ENCODE measurements at places on chromosomes 3 and 15.

DNA sequence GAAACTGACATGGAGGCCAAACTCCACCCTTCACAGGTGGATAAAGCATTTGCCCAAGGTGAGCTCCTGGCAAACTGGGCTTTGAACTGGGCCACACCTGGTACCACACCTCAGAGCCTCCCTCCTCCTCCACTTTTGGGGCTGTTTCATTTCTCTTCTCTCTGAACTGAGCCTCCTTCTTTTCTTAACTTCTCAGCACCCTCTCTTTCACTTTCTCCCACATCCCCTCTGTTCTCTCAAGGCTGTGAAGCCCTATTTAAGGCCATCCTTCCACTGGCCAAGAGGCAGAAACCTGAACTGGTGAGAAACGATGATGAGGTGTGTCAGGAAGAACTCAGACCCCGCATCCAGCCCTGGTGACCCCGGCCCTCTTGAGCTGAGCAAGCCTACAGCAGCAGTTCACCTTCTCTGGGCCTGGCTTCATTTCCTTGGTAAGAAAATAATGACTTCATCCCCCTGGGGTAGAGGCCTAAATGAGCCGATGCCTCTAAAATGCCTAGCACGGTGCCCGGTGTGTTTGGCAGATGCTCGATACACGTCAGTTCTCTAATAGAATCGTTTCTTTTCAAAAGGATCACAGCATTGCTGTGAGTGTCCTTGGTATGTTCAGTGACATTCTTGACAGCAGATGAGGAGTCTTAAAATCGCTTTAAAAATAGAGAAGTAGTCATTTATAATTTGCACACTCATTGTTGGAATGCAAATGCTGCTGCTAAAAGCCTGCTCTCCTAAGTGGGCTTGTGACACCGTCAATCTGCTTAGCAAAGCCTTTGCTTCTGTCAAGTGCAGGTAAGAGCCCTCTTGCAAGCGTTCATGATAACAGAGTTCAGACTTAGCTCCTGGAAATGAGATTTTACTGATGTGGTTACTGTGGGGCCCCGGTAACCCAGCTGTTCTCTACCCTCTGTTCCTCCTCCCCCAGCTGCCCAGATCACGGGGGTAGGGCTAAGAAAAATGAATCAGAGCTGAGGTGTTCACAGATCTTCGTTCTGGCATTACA lies 97.7 kb upstream of the ATP2B2 start:
- peak; percentile 79 for DNase-seq
- peak overlapping the region; percentile 75 for H3K27ac ChIP-seq
- no peaks in the 10 kb centered on the region for H3K36me3 ChIP-seq
- H3K4me3 ChIP-seq = no peak overlapping the region
- H3K27me3 ChIP-seq = peaks cover 25% of the 10 kb centered on the region

DNA sequence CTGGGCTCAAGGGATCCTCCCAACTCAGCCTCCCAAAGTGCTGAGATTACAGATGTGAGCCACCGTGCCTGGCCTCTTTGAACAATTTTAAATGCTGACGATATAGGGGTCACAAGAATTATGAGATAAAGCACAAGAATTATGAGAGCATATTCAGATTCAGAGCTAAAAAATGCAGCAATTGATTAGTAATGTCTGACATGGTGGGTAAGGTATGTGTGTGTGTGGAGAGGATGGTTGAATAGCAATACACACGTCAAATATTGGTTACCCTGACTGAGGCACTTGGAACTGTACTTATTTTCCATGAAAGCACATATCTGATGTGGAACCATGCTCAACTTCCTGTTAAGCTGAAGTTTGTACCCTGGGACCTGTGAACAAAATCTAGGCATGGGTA lies 115.6 kb downstream of the EOMES start:
- DNase-seq = no peak
- H3K27me3 ChIP-seq = no peaks in the 10 kb centered on the region
- H3K4me3 ChIP-seq = no peak overlapping the region
- no peaks in the 10 kb centered on the region for H3K4me1 ChIP-seq
- H3K27ac ChIP-seq = no peak overlapping the region
- peaks cover 9% of the 10 kb centered on the region for H3K36me3 ChIP-seq

DNA sequence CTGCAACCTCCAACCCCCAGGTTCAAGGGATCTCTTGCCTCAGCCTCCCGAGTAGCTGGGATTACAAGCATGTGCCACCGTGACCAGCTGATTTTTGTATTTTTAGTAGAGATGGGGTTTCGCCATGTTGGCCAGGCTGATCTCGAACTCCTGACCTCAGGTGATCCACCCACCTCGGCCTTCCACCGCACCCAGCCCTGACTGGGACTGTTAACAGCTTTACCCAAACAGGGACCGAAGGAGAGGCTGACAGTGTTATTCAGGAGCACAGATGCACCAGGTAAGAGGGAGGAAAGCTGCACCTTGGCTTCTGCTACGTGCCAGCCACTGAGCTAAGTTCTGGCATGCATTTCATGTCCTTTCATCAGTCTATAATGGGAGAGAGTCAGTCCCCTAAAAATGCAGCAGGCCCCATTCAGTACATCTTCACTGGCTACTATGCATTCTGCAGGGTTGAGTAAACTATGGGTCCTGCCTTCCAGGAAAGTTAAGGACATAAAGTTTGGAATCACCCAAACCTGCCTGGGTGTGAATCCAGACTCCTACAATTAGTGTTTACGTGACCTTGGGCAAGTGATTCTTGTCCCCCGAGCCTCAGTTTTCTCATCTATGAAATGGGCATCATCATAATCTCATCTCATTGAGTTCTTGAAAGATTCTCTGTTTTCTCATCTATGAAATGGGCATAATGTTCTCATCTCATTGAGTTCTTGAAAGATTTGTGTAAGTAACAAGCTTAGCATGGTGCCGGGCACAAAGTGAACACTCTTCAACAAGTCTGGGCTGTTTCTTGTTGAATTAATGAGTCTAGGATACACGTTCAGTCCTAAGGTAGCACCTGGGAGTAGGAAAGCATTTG lies 82.2 kb downstream of the CPN2 start:
- DNase-seq = no peak
- H3K27ac ChIP-seq = no peak overlapping the region
- H3K27me3 ChIP-seq = peaks cover 26% of the 10 kb centered on the region
- no peaks in the 10 kb centered on the region for H3K36me3 ChIP-seq
- peaks cover 19% of the 10 kb centered on the region for H3K4me1 ChIP-seq
- H3K4me3 ChIP-seq = no peak overlapping the region

DNA sequence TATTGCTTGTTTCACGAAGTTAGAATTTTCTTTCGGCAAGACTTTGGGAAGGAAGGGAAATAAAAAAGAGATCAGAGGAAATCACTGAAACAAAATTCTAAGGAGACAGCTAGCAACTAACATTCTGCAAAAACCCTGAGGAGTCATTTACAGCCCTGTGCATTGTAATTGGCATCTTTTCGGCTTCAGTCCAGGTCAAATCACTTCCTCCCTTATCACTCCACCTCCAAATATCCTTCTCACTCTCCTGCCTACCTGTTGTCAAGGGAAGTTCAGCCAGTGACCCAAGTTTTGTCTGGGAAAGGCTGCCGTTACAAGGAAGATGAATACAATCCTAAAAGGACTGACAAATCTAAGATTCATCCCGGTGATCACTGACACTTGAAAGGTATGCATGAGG lies 39.6 kb downstream of the MDFIC2 start:
- H3K27me3 ChIP-seq = no peaks in the 10 kb centered on the region
- no peak for DNase-seq
- H3K4me1 ChIP-seq = no peaks in the 10 kb centered on the region
- no peak overlapping the region for H3K27ac ChIP-seq

DNA sequence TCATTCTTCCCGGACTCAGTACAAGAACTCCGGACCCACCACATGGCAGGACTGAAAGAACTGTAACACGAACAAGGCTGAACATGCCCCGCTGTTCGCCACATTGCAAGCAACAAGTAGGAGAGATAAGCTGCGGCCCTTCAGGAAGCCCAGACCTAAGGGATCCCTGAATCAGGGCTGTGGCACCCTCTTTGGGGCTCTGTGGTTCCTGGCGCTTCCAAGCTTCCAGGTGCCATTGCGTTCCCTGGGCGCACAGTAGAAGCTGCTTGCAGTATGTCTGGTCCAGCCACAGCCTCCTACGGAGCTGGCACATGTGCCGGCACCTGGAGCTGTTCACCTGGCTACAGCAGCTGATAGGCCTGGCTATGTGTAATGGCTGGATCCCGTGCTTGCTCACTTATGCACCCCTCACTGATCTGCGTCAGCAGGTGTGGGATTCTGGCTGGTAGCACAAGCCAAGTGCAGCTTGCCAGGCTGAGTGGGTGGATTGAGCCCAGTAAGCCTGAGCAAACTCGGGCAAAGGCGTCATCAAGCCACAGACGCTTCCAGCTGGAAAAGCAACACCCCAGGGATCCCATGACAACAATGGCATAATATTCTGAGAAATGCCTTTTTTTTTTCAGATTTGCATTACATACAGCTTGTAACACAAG lies 748.6 kb upstream of the GBE1 start:
- DNase-seq = no peak
- no peak overlapping the region for H3K27ac ChIP-seq
- H3K4me3 ChIP-seq = no peak overlapping the region
- no peaks in the 10 kb centered on the region for H3K27me3 ChIP-seq
- no peaks in the 10 kb centered on the region for H3K4me1 ChIP-seq
- H3K36me3 ChIP-seq = no peaks in the 10 kb centered on the region

- DNase-seq = no peak
- H3K27me3 ChIP-seq = no peaks in the 10 kb centered on the region
- H3K4me3 ChIP-seq = no peak overlapping the region
- H3K36me3 ChIP-seq = no peaks in the 10 kb centered on the region
Observed at GRCh38 chr15:89946681-89947299, 34.0 kb upstream of the ARPIN start.

DNA sequence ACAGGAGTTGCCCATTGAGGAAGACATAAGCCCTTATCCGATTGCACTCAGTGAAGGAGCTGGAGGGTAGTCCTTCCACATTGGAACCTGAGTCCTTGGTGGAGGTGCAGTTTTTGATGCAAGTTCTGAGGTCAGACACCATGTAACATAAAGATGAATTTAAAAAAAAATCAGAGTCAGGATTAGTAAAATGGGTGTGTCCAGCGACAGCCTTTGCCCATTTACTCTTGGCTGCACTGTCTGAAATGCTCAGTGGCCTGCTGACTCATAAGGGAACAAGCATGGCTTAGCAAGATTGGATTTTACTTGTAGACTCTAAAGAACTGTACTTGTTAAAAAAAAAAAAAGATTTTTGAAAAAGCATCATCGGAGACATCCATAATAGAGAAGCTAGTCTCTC lies 241.1 kb upstream of the TOPAZ1 start:
- H3K27me3 ChIP-seq = peaks cover 79% of the 10 kb centered on the region
- H3K4me1 ChIP-seq = peaks cover 31% of the 10 kb centered on the region
- H3K36me3 ChIP-seq = peaks cover 3% of the 10 kb centered on the region
- no peak overlapping the region for H3K27ac ChIP-seq
- DNase-seq = no peak

- peaks cover 1% of the 10 kb centered on the region for H3K36me3 ChIP-seq
- peaks cover 22% of the 10 kb centered on the region for H3K4me1 ChIP-seq
- no peak for DNase-seq
- peaks cover 6% of the 10 kb centered on the region for H3K27me3 ChIP-seq
- H3K4me3 ChIP-seq = no peak overlapping the region
- H3K27ac ChIP-seq = no peak overlapping the region
Observed at GRCh38 chr15:81052046-81052445, 51.3 kb downstream of the TLNRD1 start.

DNA sequence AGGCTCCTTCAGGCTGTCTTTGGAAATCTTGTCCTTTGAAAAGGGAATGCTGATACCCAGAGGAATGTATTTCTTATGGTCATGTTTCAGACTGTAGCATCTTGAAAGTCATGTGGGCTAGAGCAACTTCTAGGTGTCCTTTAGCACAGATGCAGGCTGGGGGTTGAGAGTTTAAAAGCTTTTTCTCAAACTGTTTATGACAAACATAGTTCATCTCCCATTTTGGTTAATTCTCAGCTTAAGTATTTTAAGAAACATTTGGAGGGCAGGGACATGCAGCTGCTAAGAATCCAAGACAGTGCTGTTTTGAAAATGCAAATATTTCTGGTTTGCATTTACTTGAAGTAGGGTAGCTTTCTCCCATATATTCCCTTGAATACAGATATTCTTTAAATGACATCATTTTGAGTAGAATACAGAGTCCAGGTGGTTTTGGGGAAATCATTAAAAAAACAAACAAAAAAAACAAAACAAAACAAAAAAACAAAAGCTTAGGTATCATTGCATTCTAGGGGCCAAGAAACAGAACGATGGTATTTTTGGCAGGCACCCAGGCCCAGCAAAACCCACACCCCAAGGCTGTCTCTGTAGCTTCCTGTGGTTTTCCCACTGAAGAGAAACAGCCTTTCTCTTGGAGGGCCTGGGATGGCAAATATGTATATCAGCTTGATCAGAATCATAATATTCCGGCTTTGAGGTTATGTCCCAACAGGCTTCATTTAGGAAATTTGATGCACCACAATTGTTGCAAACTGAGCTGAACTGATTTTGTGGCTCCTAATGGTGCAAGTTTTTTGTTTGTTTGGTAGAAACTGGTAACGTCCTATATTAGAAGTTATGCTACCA lies 120.0 kb downstream of the ATG7 start:
- H3K27me3 ChIP-seq = no peaks in the 10 kb centered on the region
- no peak for DNase-seq
- no peak overlapping the region for H3K4me3 ChIP-seq
- H3K27ac ChIP-seq = no peak overlapping the region

- no peaks in the 10 kb centered on the region for H3K36me3 ChIP-seq
- peaks cover 66% of the 10 kb centered on the region for H3K27me3 ChIP-seq
- DNase-seq = no peak
Observed at GRCh38 chr15:78621810-78622402, 1.1 kb upstream of the CHRNA3 start.
